ENCODE measurements at places on chromosomes 2 and 18.
A peak's percentile ranks its signal among the peaks of the same experiment; 100 is the strongest.

- DNase-seq = no peak
Observed at GRCh38 chr2:217418544-217418943, 558.7 kb upstream of the TNP1 start.

DNA sequence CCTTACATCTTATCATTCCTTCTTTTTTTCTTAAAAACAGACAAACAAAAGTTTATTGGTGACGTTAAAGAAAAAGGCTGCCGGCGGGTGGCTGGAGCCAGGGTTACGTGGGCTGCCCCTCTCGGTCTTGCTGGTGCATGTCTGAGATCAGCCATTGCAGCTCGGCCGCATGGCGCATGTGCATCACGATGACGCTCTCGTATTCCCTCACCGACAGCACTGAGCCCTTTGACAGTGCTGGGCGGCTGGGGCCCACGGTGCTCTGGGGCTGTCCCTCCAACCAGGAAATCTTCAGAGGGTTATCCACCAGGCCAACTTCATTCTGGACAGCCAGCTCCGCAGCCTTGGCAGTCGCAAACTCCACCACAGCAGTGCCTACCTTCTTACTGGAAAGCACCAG lies 1081.8 kb upstream of the TMEFF2 start:
- DNase-seq = no peak

- DNase-seq = no peak
Observed at GRCh38 chr2:110764931-110765330, 32.6 kb downstream of the ACOXL start.

DNA sequence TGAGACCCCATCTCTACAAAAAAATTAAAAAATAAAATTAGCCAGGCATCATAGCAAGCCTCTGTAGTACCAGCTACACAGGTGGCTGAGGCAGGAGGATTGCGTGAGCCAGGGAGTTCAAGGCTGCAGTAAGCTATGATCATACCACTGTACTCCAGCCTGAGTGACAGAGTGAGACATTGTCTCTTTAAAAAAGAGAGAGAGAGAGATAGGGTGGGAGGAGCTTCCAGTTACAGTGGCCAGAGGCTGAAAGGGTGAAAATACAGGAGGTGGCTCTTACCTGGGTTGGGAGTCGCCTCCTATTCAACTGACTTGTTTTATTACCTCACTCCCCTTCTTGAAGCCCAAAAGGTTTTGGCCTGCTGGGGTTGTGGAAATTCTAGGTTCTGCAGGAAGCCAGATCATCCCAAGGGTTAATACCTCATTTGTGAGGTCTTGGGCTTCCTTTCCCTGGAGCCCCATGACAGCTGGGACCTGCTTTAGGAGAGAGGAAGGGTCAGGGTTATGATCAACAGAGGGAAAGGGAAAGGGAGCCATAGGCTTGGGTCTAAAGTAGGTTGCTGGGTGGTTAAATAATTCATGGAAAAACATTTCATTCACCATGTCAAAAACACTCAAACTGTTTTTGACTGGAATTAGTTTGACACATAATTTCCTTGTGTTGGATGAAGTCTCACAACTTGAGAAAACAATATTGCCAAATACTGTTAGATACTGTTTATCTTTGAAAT lies 17.4 kb downstream of the DYNC2LI1 start:
- no peak for DNase-seq

DNA sequence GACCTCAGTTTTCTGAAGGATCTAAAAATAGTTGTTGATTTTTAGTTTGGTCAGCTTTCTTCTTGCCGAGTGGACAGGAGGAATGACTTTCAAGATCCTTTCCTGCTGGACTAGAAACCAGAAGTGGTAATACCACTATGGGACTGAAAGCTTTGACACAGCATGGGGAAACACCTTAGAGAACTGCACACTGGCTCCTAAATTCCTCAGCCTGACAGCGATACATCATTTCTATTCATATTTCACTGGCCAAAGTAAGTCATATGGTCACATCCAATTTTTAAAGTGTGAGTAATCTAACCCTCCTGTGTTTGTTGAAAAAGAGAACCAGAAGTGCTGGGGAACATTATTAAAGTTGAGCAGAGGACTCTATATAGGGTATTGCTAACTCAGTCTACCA lies 244.7 kb upstream of the MMADHC start:
- DNase-seq = no peak

- DNase-seq = no peak
Observed at GRCh38 chr2:106130251-106130998, 63.7 kb downstream of the UXS1 start.

GRCh38 chr2:162720559-162721271 lies 117.9 kb downstream of the KCNH7 start:
- no peak for DNase-seq

- no peak for DNase-seq
Observed at GRCh38 chr2:38622210-38622609, 19.5 kb upstream of the HNRNPLL start.

DNA sequence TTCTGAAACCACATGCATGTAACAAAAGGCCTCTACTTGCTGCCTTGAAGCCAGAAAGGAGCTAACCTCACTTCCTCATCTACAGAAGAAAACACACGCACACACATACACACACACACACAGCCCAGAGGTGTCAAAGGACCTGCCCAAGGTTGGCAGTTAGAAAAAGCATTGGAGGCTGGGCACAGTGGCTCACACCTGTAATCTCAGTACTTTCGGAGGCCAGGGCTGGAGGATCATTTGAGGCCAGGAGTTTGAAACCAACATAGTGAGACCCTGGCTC lies 125.9 kb upstream of the RNF152 start:
- no peak for DNase-seq

DNA sequence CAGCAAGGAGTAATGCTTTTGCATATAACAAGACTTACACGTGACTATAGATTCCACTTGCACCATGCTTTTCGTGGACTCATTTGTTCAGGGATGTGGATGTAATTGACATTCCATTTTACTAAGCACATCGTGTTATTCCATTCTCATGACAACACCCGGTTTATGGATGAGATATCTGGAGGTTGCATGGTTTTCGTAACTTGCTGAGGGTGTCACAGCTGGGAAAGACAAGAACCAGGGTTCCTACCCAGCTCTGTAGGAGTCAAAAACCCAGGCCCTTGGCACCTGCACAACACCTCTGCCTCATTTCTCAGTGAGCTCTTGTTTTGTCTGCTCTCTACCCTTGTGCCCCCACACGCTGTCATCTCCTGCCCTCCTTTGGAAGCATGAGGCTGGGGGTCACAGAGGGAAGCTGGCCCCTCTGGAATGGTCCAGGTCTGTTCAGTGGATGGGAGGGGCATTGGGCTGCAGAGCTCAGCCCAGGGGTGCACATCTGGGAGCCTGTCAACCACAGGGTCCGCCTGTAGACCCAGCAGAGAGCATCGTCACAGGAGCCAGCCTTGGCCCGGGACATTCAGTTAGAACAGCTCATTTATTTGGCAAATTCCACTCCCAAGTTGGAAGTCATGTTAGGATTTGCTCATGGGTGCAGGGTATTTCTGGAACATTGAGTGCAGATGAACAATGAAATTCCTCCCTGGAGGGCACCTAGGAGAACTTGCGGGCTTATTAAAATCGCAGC lies 120.1 kb upstream of the TWIST2 start:
- DNase-seq = no peak

GRCh38 chr2:29329899-29330298 lies 214.7 kb downstream of the CLIP4 start:
- DNase-seq = no peak

GRCh38 chr2:108970369-108970768 lies 18.7 kb downstream of the EDAR start:
- no peak for DNase-seq

- no peak for DNase-seq
Observed at GRCh38 chr2:178473931-178474330, 4.5 kb downstream of the FKBP7 start.

GRCh38 chr2:138500592-138501424 lies 762 bp upstream of the SPOPL start:
- DNase-seq = no peak

GRCh38 chr2:233399306-233400225 lies 45.3 kb downstream of the DGKD start:
- no peak for DNase-seq

DNA sequence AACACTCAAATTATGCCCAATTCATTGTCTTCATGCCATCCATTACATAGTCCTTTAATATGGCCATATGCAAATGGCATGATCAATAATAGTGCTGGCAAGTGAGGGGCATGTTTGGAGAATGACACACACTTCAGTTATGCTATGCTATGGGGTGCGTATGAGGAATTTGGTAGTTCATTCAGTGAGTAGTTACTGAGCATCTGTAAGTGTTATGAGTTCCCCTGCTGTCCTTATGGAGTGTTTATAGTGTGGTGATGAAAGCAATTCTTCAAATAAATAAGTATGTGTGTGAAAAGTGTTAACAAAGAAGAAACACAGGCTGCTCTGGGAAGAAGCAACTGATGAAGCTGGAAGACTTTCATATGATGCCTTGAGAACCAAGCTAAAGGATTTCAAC lies 383.7 kb upstream of the SLC14A2 start:
- DNase-seq = no peak

- peak; percentile 10 for DNase-seq
Observed at GRCh38 chr2:162123806-162124758, 28.0 kb downstream of the GCG start.

DNA sequence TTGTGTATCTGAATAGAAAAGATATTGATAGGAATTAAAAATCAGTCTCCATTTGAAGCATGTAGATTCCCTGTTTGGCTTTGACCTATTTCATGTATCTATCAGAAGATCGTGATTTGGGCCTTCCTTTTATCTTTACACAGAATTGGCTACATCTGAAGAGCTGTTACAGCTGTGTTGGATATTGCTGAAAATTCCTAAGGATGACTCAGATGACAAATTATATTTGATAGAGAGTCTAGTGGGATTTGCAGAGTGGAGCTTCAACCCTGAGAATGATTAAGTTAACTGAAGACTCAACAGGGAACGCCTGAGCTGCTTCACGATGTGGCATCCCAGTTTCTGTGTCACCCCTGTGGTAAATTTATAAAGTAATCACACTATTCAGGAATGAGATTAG lies 4.9 kb upstream of the COL3A1 start:
- no peak for DNase-seq

- no peak for DNase-seq
Observed at GRCh38 chr18:63895190-63895589, 7.7 kb downstream of the SERPINB2 start.
